ENCODE measurements at places on chromosomes 4 and X.

DNA sequence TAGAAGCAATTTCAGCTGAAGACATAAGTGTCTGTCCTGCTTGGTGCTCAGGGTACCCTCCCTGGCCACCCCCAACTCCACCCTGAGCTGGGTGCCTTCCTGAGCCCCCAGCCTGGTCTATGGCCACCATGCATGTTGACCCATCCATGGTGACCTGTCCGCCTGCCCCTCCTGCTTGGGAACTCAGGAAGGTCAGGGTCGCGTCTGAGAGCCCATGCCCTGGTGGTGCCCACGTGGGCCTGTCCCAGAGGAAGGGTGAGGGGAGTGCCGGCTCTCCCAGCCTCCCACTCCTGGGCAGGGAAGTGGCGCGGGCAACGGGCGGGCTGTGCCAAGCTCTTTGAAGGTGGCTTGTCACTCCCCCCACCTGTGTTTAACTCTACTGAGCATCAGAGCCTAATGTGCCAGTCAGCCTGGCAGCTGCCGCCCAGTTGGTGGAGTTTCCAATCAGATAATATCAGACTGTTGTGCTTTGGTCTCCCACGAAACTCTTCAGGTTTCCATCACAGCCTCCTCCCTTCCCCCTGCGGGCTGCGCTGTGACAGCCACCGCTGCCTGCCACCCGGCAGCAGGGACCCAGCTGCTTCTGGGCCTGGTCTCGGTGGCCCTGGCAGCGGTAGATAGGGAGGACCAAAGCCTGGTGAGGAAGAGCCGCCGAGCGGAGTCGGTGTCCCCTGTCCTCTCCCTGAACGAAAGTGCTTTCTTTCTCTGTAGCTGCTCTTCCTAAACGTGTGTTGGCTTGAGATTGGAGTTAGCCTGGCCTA is 4.8 kb downstream of the SH3BP2 start:
- DNase-seq: no peak

DNA sequence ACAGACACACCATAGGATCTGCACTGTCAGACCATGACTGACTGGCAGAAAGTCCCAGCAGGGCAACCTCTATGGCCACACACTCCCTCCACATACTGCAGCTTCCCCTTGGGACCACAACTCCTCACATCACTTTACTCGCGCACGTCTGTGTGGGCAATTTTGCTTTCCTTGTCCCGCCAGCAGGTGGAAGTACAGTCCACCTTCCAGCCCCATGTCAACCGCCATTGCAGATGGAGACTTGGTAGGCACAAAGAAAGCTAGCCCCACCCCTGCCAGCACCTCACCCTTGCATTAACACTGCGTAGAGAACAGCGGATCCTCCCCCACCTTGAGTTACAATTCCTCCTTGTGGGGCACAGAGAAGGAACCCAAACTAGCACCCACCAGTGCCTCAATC is 74.4 kb upstream of the NAP1L2 start:
- DNase-seq: peak; percentile 37

GRCh38 chrX:9088896-9089295 is 55.0 kb upstream of the FAM9B start:
- DNase-seq: no peak

- peak; percentile 93 for DNase-seq
Observed at GRCh38 chrX:129523079-129523911, at the start of gene SMARCA1. Gene SMARCA1, minus strand, starts transcription at chrX:129523490. Its CDS starts 120 bp downstream, at chrX:129523370.

DNA sequence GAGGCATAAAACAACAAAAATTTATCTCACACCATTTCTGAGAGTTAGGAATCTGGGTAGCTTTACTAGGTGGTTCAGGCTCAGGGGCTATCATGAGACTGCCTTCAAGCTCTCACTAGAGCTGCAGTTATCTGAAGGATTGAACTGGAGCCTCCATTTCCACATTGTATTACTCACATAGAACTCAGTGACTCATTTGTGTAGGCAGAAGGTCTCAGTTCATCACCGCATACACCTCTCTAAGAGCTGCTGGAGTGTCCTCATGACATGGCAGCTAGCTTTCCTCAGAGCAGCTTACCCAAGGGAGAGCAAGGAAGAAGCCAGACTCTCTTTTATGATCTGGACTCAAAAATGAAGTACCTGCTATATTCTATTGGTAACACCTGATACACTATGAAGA is 389.2 kb downstream of the IQCM start:
- DNase-seq: no peak

GRCh38 chrX:103017542-103017941 is 46.4 kb downstream of the BEX1 start:
- DNase-seq: peak; percentile 8

DNA sequence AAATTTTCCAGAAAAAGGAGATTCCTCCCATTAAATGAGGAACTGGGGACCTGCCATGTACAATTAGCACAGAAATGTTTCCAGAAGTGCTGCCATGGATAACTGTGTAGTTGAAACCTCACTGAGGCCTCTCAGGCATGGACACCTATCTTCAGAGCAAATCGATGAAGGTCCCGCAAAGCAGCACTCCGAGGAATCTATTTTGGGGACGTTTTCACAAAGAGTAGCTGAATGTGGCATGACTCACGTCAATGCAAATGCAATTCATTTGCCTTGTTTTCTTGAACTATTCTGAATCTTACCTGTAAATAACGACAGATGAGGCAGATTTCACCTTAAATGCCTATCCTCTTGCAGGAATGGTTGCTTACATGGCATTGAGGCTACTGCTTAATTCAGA is 87.1 kb upstream of the STS start:
- DNase-seq: no peak

GRCh38 chr4:84582988-84583875 is at the start of gene CDS1:
Gene CDS1, plus strand, starts transcription at chr4:84583127. Its CDS starts 275 bp downstream, at chr4:84583402.
- peak; percentile 65 for DNase-seq

- DNase-seq: no peak
Observed at GRCh38 chr4:178356725-178357124, 914.5 kb upstream of the AGA start.

- DNase-seq: no peak
Observed at GRCh38 chr4:128812442-128813235, 3.1 kb downstream of the JADE1 start.

- DNase-seq: no peak
Observed at GRCh38 chrX:42755815-42756214, 22.1 kb downstream of the PPP1R2C start.

- DNase-seq: no peak
Observed at GRCh38 chr4:114383721-114384120, 214.9 kb upstream of the UGT8 start.

GRCh38 chr4:89737888-89738287 is 99.1 kb downstream of the SNCA start:
- DNase-seq: no peak

GRCh38 chr4:154491341-154492271 is at the start of gene DCHS2:
Gene DCHS2, minus strand, starts transcription at chr4:154491799. Its CDS starts 444 bp downstream, at chr4:154491355.
- DNase-seq: peak; percentile 84

GRCh38 chr4:57985161-57985560 is 875.0 kb upstream of the IGFBP7 start:
- no peak for DNase-seq

DNA sequence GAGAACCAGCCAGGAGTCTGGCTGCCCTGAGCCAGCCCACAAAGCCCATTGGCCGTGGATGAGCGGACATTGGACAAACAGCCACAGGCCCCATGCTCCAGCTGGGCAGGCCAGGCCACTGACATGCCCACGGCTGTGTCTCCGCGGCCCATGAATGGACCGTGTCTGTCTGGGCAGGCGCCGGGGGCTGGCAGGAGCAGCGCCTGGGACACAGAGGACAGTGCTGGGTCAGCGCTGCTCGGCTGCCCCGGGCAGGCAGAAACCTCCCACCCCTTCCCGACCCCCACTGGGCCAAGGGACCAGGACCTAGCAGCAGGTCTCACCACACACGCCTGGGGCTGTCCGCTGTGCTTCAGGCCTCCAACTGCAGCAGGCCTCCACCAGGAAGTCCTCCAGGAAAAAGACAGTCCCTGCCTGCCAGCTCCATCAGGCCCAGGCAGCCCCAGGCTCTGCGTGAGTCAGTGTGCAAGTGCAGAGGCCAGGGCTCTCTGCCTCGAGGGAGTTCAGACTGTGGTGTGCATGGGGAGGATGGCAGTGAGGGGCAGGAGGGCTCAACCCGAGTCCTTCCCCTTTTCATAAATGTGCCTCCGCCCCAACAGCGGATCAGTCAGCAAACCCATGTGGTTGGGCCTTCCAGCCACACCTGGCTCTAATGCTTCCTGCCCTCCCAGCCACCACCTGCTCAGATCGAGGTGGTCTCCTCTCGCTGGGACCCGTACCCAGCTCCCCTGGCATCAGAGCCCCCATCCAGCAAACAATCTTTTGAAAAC is 17.2 kb upstream of the FGFR3 start:
- no peak for DNase-seq

- DNase-seq: no peak
Observed at GRCh38 chrX:132031867-132032266, 8.8 kb downstream of the STK26 start.

- no peak for DNase-seq
Observed at GRCh38 chrX:63354484-63354883, 3.4 kb upstream of the SPIN4 start.

- no peak for DNase-seq
Observed at GRCh38 chrX:102837847-102838246, 99.2 kb upstream of the RAB40AL start.

GRCh38 chr4:8229331-8229975 is 30.4 kb downstream of the SH3TC1 start:
- no peak for DNase-seq

GRCh38 chr4:148265627-148266026 is 176.6 kb downstream of the NR3C2 start:
- DNase-seq: no peak

DNA sequence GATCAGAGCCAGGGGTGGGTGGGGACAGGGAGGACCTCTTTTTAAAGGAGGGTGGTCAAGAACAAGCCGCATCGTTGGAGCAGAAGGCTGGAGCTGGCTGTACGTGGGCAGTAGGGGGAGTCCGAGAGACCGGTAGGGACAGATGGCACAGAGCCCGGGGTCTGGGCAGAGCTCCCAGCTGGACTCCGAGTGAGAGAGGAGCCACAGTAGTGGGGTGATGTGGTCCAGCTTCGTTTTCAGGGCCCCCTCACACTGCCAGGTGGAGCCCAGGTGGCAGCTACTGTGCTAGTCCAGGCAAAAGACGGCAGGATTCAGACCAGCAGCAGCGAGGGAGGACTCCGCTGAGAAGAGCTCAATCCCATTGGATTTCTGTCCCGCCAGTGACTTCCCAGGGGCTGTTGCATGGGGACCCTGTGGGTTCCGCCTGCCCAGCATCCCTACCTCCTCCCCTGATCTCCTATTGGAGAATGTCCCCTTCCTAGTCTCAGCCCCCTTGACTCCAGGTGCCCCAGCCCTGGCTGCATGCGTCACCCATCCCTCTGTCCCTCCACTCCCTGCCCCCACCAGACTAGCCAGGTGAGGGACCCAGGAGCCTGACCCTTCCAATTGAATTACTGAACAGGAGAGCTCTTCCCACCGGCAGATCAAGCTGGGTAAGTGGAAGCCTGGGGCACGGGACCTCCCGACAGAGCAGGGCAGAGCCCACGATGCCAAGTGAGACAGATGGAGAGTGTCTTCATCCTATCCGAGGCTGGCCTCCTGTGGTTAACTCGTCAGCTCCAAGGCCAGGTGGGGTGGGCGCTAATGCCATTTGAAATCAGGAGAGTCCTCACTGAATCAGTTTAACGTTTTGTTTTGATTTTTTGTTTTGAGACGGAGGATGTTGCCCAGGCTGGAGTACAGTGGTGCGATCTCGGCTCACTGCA is 2.9 kb downstream of the ARHGAP4 start:
- peak; percentile 78 for DNase-seq

- DNase-seq: no peak
Observed at GRCh38 chr4:125529071-125529470, 214.3 kb downstream of the FAT4 start.

DNA sequence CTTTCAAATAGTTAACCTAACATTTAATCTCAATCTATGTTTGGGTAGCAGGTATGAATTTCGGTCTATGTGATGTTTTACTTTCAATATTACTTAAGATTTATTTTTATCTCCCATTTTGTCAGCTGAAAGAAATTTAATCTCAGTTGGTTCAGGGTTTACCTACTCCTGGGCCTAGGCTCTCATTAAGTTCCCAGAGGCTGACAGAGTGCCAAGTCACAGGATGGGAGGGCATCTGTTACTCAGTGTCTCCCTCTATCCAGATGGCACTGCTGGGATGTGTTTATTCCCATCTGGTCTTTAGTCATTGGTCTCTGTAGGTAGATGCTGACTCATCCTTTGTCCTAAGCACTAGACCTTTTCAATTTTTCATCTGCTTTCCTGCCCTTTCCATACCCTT is 129.4 kb upstream of the ARSJ start:
- no peak for DNase-seq

DNA sequence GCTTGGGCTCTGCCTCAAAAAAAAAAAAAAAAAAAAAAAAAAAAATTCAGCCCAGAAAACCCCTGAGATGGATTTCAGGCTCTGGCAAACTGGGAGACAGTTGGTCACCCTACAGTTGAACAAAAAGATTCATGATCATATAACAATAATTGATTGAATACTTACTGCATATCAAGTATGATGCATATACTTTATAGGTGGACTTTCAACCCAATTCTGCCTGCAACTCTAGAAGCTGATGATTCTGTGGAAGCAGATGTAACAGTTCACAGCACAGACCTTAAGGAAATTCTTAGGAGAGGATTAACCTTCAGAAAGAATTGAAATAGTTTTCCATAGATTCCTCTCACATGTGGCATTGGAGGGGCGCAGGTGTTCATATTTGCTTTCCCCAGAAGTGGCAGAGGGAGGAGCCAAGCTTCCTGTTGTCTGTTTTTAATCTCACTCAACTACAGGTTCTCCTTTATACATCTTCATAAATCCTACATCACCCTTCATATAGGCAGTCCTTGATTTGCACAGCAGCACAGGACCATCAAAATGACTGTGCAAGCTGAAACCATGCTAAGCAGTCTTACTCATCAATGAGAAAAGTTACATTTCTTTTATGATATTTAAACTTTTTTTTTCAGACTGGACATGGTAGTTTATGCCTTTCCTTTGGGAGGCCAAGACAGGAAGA is 149.4 kb upstream of the KLF3 start:
- no peak for DNase-seq

DNA sequence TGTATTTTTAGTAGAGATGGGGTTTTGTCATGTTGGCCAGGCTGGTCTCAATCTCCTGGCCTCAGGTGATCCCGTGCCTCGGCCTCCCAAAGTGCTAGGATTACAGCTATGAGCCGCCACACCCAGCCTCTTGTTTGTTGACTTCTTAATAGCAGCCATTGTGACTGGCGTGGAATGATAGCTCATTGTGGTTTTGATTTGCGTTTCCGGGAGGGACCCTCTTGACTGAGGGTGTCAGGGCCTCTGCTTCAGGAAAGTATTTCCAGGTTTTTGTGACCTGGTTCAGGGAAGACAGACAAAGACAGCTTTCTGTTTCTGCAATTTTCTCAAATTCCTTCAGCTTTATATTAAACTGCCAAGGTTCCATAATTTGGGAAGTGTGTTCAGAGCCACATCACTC is 15.1 kb downstream of the CSF2RA start:
- DNase-seq: no peak

DNA sequence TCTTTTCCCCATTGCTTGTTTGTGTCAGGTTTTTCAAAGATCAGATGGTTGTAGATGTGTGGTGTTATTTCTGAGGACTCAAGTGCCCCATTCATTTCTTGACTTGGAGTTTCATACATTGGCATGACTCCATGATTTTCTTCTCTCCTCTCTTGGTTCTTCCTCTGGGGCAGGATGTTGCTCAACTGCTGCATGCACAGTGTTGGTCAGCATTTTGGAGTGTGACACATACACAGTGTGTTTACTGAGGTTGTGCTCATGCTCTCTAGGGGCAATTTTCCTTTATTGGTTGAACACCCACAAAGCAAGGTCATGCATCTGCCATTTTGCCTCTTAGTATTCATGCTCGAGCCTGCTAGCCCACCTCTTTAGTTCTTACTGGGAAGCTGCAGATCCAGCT is 1993.8 kb downstream of the ARAP2 start:
- no peak for DNase-seq

Measured in H7 (cell line).